Neural progenitor cell (in vitro differentiated cells): ENCODE measurements at places on chromosomes 2 and 18.

GRCh38 chr2:96345438-96345837 is 9.9 kb downstream of the NCAPH start:
- no peak for DNase-seq

DNA sequence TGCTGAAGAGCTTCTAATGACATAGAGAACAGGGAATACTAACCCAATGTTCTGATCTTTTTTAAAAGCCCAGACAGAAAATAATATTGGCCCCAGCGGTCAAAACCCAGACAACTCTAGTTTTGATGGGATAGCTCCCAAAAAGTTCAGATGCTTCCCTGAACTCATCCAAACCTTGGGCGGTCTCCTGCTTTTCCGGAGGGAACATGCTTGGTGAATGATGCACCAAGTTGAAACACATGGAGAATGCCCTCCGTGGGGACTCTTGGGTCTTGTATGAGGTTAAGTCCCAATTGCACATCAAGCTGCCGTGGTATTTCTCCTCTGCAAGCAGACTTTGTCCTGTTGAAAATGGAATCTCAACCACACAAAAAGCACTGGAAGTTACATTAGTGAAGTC is 120.7 kb upstream of the CTAGE1 start:
- no peak for DNase-seq

GRCh38 chr2:160666154-160667060 is 172.8 kb upstream of the RBMS1 start:
- no peak for DNase-seq

GRCh38 chr2:42147641-42148274 is 21.4 kb upstream of the EML4 start:
- no peak for DNase-seq

- no peak for DNase-seq
Measured at GRCh38 chr2:203804764-203805485, 62.6 kb upstream of the CTLA4 start.

GRCh38 chr2:155218945-155219344 is 520.5 kb downstream of the KCNJ3 start:
- DNase-seq = no peak

DNA sequence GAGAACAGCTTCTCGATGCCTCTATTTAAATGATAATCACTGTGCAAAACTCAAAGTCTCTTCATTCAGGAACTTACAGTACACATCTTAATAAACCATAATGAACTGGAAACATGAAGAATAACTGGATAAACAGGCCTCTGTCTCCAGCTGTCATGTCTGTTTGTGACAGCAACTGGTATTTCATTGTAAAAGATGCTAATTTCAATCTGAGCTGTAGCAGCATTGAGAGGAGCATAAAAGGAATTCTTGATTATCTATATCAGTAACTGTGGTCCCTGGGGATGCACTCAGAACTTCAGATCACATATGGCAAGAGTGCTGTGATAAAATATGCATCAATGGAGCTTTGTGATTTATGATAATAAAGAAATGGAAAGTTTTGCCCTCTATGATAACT is 18.8 kb downstream of the CDH20 start:
- no peak for DNase-seq

DNA sequence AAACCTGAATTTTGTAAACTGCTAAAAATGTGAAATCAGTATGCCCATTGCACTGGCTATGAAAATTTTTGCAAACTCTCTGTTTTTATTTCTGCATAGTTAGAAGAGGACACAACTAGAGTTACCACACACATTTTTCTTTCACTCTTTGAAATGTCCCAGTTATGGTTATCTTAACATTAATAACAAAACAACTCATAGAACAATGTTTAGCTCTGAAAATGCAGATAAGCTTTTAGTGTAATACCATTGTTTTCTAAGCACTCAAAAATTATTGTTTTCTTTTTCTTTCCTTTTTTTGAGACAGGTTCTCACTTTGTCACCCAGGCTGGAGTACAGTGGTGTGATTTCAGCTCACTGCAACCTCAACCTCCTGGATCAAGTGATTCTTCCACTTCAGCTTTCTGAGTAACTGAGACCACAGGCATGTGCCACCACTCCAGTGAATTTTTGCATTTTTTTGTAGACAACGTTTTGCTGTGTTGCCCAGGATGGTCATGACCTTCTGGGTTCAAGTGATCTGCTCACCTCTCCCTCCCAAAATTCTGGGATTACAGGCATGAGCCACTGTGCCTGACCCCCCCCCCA is 1204.5 kb upstream of the ZEB2 start:
- no peak for DNase-seq

DNA sequence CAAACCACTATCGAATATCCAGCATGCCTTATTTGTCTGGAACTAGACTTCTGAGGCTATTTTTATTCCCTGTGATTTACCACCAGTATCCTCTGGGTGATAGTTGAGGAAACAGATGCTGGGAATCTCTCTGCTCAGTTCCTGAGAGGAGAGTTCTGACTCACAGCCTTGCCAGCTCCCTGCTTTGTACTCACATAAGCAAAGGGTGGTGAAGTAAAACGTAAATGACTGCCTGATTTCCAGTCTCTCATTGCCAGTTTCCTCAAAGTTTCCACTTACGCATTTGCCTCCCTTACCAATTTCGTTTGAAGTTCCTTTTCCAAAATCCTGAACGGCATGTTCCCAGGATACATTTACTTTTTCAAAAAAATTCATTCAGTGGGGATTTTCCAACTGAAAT is 69.2 kb upstream of the HNRNPA3 start:
- peak; percentile 41 for DNase-seq
